ENCODE measurements at places on chromosomes 6 and 20.

DNA sequence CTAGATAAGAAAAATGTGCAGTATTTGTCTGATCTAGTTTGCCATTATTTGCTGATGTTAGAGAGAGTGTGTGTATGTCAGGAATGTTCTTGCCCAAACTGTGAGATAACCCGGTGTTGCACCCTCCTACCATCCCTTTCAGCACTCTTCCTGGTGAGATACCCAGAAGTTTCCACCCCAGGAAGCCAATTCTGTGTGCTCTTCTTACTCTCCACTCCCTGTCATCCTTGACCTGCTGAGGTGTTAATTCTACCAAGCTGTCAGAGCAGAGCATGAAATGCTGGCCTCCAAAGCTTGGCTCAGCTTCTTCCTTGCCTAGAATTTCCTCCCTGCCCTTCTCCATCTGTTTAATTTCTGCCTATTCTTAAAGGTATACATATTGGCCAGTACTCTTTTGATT, 237.3 kb upstream of the CNR1 start:
- DNase-seq: no peak

DNA sequence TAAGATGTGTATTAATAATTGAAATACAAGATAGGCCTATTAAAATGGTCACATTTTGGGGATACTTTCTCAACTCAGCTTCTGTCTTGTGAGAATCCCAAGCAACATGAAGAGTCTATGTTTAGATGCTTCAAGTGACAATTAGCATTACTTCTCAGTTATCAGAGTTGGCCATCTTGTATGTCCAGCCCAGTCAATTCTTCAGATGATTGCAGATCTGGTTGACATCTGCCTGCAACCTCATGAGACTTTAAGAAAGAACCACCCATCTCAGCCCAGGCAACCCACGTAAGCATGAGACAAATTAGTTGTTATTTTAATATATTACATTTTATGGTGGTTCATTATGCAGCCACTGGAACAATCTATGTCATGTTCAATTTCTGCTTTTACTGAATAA, 256.5 kb downstream of the TENT5A start:
- no peak for DNase-seq

DNA sequence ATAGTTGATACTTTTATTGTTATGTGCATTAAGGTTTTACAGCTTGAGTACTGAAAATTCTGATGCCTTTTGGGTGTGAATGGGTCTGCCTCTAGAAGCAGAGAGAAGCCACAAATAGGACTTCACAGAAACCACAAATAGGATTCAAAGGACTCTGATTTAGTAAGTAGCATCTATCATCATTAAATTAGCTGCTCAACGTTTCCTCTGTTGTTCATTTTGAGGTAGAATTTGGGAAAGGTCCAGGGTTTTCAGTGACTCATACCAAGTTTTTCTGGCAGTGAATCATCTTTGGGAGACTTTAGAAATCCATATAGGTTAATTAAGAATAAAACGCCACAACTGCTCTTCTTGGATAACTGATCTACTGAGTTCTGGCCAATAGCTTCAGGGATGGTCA, 105.1 kb downstream of the PHF3 start:
- no peak for DNase-seq

DNA sequence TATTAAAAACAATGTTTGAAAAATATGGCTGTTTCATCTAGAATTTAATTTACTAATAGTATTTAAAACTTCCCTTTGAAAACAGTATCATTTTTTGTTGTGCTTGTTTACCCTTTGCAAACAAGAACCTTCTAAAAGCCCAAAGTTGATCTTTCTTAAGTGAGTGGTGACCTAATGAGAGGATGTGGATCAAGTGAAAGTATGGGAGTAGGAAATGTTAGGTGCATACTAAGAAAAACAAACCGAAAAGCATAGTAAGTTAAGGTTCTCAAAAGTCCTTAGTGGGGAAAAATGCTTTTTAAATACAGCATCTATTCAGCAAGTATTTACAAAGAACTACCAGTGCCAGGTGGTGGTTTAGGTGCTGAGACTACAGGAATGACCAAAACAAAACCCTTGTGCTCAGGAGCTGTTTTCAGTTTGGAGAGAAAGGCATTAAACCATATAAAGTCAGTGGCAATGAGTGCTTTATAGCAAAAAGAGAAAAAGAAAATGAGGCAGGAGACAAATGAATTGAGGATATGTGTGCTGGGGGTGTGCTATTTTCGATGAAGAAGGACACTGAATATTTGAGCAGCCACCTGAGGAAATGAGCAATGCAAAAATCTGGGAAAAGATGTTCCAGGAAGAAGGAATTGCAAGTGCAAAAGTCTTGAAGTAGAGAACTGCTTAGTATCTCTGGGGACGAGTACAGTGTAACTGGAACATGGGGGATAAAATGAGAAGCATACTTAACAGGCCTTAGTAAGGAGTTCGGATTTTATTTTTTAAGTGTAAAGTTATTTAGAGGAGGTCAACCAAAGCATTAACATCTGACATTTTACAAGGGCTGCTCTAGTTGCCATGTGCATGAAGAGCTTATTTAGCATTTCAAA, 24.0 kb downstream of the RNF146 start:
- no peak for DNase-seq

DNA sequence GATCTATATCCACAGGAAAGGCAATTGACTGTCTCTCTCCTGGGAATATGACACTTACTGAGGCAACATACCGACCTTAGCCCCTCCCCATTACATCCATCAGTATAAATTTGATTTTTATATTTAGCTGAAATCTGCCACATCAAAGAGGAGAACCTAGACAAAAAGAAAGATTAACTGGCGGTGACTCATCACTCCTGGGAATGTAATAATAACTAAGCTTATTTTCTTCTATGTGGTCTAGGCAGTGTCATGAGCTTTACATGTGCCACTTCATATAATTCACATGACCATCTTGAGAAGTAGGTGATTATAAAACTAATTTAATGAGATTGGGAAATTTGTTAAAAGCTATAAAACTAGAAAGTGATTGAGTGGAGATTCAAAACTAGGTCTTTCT, 520.0 kb upstream of the HS3ST5 start:
- no peak for DNase-seq
